Activated T-helper 17 cell treated with anti-CD3 and anti-CD28 coated beads, Interleukin-2, amount 50 U/mL, for 72 hours (primary cell): ENCODE measurements at places on chromosomes 1 and 21. TPM values are rescaled to one million over a fixed set of nuclear protein-coding genes. Genes with fewer than 3 reads are reported as not detected.

The GCSAML gene
- total RNA-seq, result 1.1 TPM

The OR10J1 gene
- not detected for total RNA-seq

The UBASH3A gene
- 42.1 TPM for total RNA-seq

The PALMD gene
- total RNA-seq, result not detected

- ATAC-seq, result no peak
Measured at GRCh38 chr1:152067150-152067549, 21.7 kb downstream of the TCHHL1 start.

DNA sequence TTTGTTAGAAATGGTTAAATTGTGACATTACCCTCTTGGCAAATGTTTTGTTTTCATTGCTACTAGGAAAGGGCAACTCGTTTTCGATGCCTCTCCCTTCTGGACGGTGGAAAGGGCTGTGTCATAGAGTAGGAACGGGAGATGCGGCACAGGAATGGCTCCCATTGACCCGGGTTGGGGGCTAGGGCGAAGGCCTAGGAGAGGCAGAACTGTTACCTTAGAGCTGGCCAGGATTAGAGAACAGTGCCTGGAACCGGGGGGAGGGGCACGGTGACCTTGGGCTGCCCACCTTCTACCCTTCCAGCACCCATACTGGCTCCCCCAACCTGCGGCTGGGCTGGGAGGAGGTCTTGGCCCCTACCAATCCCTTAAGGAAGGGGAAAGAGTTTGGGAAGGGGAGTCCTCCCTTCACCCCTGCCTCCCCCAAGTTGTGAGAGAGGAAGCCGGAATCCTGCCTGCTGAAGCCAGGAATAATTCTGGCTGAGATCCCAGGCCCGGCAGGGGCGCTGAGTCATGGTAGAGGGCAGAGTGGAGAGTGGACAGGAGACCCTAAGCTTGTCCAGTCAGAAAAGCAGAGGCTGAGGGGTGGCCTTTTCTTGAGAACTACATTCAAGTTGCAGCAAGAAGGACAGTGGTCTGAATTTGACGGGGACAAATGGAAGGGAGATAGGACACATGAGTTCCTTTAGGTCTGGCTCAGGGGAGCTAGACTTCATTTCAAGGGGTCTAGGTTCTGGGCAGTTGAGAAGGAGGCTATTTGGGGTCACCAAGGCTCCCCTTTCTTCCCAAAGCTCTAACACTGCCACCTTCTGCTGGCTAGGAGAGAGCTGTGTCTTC lies 8.2 kb downstream of the LMNA start:
- ATAC-seq, result no peak

GRCh38 chr1:230012741-230013140 lies 54.3 kb upstream of the GALNT2 start:
- ATAC-seq, result no peak

The CCDC30 gene
- 2.4 TPM for total RNA-seq

The OR6N1 gene
- total RNA-seq, result not detected

GRCh38 chr1:42081475-42081874 lies 71.7 kb upstream of the GUCA2B start:
- ATAC-seq, result no peak

The LENEP gene
- total RNA-seq, result 0.77 TPM

DNA sequence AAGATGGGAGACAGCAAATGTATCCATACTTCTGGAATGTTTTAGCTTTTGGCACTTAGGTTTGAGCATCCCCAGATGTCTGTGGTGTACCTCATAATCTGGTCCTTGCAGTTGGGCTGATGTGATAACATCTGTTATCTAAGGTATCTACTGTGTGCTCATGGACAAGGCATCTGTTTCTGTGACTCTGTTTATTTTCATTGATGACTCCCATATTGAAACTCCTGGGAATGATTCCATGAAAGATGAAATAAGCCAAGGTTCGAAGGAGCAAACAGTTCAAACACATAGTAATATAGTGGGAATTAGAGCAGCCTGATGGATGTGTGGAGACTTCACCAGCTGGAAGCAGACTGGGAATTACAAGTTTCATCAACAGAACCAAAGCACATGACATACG lies 20.7 kb upstream of the TRIM45 start:
- ATAC-seq, result no peak

DNA sequence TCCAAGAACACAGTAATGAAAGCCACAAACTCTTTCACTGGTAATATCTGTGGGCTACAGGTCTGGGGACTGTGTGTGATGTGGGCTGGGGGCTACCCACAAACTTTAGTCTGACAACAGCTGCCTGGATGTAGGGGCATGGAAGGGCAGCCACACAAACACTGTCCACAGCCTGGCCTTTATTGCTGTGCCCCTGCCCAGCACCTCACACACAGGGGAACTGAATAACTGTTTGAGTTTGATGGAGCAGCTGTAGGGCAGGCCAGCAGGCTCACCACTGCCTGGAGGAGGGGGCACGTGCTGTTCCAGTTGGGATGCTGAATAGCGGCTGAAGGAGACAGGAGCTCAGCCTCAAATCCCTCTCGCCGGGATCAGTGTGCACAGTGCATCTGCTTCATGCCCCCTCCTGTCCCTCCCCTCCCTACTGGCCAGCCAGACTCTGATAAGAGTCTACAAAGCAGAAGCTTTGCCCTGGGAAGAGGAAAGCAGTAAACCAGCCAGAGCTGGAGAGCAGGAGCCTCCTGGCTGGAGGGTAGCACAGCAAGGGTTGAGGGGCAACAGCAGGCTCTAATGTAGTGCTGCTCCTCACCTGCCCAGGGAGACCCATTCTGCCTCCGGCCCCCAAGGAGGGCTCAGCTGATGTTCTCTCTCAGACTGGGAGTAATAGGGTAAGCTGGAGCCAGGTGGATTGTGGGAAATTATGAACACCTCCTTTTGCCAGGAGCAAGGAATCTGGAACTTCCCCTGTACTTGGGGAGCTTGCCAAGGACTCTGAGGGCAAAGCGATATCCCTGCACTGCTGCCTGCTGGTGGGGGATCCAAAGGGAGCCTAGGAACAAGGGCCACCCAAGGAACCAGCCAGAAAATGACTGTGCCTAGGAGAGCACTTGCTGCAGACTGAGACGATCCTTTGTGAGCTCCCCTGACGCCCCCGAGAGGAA lies 70.2 kb upstream of the GOLT1A start:
- ATAC-seq, result no peak

- ATAC-seq, result no peak
Measured at GRCh38 chr1:91754816-91755580, 131.0 kb downstream of the TGFBR3 start.

DNA sequence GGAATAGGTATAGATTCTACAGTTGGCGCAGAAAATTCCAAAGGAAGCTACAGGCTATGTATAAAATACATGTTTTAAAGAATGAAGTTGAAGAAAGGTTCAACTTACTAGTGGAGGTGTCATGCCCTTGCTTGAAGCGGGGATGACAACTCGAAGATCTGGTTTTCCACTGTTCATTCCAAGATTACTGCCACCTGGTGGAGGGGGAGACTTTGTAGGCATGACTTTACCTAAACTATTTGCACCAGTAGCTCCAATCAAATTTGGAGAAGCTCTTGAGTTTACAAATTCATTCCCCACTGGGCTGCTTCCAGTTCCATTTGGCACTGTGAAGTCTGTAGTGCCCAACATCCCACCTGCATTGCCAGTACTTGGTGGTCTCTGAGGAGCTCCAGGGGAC lies 81.7 kb downstream of the AXDND1 start:
- no peak for ATAC-seq
